Pancreas (tissue), 10 donors: ENCODE measurements at places on chromosomes 7 and 10. TPM values are rescaled to one million over a fixed set of nuclear protein-coding genes. Genes with fewer than 3 reads are reported as not detected.

- DNase-seq: no peak
Observed at GRCh38 chr7:111364413-111364812, 197.9 kb downstream of the IMMP2L start.

DNA sequence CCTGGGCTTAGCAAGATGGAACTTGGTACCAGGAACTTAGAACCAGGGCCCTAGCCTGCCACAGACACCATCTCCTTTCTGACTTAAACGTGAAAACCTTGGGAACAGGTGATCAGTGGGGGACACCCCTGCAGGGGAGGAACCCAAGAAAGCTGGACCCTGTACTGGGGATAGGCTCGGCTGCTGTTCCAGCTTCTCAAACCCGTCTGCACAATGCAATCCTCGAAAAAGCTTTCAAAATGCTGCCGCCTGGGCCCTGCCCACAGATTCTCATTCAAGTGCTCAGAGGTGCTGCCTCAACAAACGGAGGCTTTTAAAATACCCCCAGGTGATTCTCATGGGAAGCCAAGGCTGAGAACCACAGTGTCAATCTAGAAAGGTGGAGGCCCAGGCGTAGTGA is 169.7 kb downstream of the ARHGAP21 start:
- no peak for DNase-seq

DNA sequence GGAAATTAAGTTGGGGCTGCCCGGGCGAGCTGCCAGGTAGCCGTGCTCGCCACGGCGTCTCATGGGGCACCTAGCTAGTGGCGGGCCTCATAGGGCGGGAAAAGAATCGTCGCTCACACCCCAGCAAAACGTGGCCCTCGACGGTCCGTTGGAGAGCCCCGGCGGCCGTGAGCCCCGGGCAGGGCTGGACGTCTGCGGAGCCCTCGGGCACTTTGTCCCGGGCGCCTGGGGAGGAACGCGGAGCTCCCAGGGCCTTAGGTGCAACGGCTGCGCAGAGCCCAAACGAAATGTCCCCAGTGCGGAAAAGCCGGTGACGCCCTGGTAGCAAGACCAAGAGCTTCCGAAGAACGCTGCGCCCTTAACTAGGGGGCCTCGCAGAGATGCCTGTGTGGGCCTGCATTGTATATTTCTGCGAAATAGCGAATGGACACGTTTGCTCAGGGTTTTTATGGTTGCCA is 866 bp upstream of the SFMBT2 start:
- peak; percentile 58 for DNase-seq

The ARHGEF35 gene
- 6.1 TPM for polyA plus RNA-seq

The CALHM2 gene
- 7.7 TPM for polyA plus RNA-seq
